ENCODE measurements at places on chromosomes 11 and 22. TPM values are rescaled to one million over a fixed set of nuclear protein-coding genes. Genes with fewer than 3 reads are reported as not detected.

Gene ARHGAP32
- 49.5 TPM for total RNA-seq

Gene OR2D2
- 0.72 TPM for total RNA-seq

Gene SCGB1C1
- total RNA-seq, result not detected

Gene ART1
- total RNA-seq, result not detected

Gene CD3D
- 1.8 TPM for total RNA-seq

Gene MTCH2
- total RNA-seq, result 57.0 TPM

All from suprapubic skin (tissue), 4 donors.